ENCODE measurements at places on chromosomes 6 and 20. TPM values are rescaled to one million over a fixed set of nuclear protein-coding genes. Genes with fewer than 3 reads are reported as not detected.

Gene NAPB
- total RNA-seq, result 14.4 TPM

- no peak for DNase-seq
Observed at GRCh38 chr6:1958257-1958656, 287.1 kb downstream of the GMDS start.

DNA sequence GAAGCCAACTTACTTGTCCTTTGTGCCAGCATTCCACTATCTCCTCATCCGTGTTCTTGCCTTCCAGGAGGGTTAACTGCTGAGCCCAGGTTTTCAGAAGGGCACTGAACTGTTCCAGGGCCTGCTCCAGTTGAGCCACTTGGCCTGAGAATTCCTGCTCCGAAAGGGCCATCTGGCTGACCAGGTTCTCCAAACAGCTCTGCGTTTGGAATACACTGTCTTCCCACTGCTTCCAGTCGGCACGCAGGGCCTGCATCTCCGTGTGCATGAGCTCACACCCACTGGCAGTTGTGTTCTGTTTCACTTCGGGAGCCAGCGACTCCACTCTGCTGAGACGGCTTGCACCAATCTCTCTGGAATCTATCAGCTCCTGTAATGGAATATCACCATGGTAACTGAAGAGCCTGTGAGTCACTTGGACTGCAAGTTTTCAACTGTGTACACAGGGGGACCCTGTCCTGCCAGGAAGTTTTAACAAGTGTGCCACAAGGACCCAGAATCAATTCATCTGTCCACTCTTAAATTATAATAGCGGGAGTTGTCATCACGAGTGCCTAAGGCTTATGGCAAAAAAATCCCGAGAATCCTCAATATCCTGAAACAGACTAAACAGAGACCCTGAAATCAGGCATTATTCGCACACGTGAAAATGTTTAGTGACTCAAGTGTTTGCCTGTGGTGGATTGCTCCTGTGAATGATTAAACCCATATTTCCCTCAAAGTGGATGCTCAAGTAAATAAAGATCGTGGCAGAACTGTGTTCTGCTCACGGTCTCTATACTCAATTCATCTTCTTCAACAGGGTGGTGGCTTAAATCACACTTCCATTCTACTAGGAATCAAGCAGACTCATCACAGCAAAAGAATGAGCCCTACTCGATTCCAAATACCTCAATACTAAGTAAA is 255.9 kb downstream of the SYNE1 start:
- DNase-seq, result peak; percentile 95

DNA sequence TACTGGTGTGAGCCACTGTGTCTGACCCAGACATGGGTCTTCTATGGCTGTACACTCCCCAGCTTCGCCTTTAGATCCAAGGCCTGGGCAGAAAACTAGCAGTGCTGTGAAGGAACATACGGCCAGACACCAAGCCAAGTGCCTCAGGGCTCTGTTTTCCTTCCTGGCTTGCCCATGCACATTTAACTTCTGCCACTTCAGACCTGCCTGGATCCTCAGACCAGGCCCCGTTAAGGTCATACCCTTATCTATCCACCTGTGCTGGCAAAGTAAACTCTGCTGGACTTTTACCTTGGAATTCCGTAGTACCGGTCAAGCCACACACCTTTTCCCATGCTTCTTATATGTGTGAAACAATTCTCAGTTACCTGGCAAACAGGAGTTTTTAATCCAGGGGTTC is 644.8 kb downstream of the PTPRT start:
- DNase-seq, result no peak

DNA sequence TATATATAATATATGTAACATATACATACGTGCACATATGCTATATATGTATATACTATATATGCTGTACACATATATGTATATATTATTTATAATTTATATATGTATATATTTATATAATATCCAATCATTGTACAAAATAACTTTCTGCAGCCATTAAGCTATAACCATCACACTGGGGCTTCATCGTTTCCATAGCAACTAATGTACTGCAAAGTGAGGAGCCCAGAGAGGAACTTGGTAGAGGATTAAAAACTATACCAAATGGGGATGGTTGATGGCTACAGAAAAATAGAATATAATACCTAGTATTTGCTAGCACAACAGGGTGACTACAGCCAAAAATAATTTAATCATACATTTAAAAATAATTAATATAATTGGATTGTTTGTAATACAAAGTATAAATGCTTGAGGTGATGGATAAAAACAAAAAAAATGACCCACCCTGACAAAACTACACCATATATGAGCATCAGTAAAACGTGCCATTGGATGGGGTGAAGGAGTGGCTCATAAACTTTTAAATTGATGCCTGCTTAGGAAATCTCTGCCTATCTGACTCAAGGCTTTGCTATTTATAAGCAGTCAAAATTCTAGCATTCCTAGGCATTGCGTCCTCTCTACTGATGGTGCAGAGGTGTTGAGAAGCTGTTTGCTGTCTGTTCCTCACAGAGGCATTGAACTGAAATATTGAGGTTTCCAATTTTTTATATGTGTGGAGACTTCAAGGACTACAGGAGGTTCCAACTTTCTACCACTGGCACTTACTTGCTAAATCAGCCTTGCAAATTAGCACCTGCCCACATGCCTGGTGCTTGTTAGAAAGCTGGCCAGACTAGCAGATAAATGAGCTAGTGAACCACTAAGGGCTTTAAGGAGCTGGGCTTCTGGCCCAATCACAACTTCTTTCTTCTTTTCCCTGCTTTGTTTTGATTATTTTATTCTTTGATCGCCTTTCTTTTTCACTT is 190.1 kb downstream of the SCP2D1 start:
- no peak for DNase-seq

GRCh38 chr6:61810047-61810446 is 476.0 kb downstream of the KHDRBS2 start:
- DNase-seq, result no peak

GRCh38 chr6:105793130-105793529 is 293.0 kb upstream of the PRDM1 start:
- no peak for DNase-seq

GRCh38 chr6:1100269-1100668 is 211.6 kb upstream of the FOXQ1 start:
- no peak for DNase-seq

DNA sequence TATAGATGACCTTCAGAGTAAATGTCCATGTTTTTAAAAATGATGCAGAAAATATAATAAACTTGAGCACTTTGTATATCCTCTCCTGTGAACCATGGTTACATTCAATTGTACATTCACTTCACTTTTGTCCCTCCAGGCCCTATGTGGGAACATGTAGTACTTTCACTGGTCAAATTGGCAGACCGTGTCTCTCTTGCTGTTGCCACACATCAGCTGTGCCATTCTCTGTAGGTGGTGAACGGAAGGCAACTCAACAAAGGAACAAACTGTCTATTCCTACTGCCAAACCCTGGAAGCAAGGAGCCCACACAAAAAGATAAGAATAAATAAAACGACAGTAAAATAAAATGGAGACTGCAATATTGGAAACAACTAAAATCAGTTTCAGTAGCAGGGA is 2.0 kb downstream of the ROS1 start:
- no peak for DNase-seq

- DNase-seq, result no peak
Observed at GRCh38 chr20:54645445-54646155, 170.2 kb downstream of the DOK5 start.

GRCh38 chr20:44053046-44053445 is 133.9 kb downstream of the JPH2 start:
- no peak for DNase-seq

GRCh38 chr6:55088902-55089301 is 85.4 kb upstream of the HCRTR2 start:
- DNase-seq, result no peak

- no peak for DNase-seq
Observed at GRCh38 chr20:615514-615913, 5.4 kb upstream of the TCF15 start.

DNA sequence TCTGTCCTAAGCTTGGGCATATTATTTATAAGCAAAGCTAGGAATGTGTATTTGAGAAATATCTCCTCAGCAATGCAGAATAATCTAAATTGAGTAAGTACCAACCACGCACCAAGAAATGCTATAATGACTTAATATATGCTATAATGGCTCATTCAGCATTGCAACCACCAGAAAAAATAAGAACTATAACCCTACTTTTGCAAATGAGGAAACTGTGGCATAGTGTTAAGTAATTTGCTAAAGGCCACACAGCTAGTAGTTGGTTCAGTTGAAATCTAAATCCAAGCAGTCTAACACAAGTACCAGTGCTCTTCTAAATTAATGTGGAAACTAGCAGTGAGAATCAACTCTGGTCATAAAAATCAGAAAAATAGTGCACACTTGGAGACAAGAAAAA is 35.7 kb downstream of the HBS1L start:
- DNase-seq, result no peak

GRCh38 chr6:51934098-51934497 is 153.3 kb downstream of the PKHD1 start:
- DNase-seq, result no peak

DNA sequence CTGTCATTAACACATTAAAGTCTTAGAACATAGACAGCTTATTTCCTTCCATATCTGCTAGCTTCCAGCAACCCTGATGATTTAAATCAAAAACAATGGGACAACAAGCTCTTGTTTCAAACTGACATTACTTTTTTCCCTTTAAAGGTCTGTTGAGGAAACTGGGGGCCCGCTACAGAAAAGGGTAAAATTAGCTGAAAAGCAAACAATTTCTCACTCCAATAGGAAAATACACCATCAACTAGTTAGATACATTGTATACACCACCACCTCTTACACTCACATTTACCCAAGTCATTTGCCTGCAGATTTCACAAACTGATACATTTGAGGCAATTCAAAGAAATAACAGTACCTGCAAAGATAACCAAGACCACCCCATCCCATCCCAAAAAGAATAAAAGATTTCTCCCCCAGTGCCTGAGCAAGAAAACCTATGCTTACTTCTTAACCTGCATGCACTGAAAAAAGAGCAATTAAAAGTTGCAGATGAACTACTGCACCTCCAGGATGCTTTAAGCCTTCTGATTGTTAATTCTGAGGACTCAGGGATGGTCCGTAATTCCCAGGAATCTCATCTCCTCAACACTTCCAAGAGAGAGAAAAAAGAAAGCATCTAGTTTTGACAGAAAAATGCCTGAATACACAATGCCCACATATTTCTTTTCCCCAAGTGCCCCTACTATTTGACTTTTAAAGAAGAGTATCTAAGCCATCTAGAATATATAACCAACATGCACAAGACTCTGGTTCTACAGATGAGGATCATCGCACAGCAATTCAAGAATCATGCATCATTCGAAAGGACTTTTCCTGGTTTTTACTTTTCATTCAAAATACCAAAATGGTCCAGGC is 5.6 kb downstream of the ZMYND8 start:
- DNase-seq, result no peak
